Stimulated activated memory B cell treated with anti-CD40 and anti-IgM and Interleukin-4, amounts not matched to agents 10 μg/mL and 1 μg/mL and 100 μg/mL, for 72 hours (primary cell): ENCODE measurements at places on chromosomes 4 and X.

- no peak for ATAC-seq
These were observed 106.9 kb downstream of the PPARGC1A start for GRCh38 chr4:23782778-23783437.

- no peak for ATAC-seq
These were observed 66.8 kb downstream of the POLA1 start for GRCh38 chrX:24760363-24761000.

DNA sequence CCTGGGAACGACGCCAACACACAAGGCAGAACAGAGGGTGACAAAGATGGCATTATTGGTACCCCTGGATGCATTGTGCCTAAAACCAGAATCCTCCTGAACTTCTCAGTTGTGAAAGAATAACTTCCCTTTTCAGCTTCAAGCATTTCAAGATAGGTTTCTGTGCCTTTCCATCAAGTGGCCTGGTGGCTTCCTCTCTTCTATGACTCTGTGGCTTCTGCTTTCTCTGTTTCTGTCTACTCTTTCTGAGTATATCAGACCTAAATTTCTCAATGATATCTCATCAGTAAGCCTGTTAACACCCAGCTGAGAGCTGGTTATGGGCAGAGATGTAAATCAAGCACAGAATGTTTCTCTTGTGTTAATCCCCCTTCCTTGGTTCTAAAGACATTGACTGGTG is 21.4 kb upstream of the FAM9B start:
- peak; percentile 63 for ATAC-seq

GRCh38 chrX:154298312-154298711 is 2.7 kb downstream of the TKTL1 start:
- peak; percentile 88 for ATAC-seq

GRCh38 chrX:50716706-50717105 is 97.3 kb downstream of the SHROOM4 start:
- no peak for ATAC-seq

DNA sequence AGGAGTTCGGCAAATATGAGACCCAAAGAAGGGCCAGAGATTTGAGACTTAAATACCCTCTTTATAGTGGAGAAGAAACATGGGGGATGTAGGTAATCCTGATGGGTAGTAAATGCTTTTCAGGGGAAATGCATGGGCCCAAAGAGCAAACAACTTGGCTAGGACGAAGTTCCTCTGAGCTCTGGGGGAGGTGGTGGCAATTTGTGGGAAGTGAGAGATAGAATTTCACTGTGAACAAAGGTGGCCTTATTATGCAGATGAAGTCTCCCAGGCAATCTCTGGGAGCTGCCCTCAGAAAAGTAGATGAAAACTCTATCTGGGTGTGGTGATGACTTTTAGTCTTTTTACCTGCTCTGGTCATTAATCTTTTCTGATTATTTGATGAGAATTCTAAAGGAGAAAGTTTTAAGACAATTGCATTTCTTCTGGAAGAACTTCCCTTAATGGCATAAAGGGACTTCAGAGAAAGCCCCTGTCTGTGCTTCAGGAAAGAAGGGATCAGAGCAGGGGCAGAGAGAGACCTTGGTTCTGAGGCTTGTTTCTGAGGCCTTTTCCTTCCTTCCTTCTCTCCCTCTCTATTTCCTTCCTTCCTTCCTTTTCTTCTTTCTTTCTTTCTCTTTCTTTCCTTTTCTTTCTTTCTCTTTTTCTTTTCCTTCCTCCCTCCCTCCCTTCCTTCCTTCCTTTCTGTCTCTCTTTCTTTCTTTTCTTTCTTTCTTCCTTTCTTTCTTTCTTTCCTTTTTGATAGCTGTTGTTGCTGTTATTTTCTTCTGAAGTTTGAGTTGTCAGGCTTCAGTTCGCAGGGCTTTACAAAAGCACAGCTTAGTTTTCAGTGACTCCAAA is 37.5 kb upstream of the MAOA start:
- no peak for ATAC-seq

- peak; percentile 68 for ATAC-seq
These were observed 8.3 kb downstream of the PPM1K start for GRCh38 chr4:88275949-88276515.

GRCh38 chr4:153479101-153479500 is 12.9 kb downstream of the TMEM131L start:
- ATAC-seq: no peak

GRCh38 chr4:43238585-43238984 is 346.1 kb downstream of the GRXCR1 start:
- no peak for ATAC-seq

DNA sequence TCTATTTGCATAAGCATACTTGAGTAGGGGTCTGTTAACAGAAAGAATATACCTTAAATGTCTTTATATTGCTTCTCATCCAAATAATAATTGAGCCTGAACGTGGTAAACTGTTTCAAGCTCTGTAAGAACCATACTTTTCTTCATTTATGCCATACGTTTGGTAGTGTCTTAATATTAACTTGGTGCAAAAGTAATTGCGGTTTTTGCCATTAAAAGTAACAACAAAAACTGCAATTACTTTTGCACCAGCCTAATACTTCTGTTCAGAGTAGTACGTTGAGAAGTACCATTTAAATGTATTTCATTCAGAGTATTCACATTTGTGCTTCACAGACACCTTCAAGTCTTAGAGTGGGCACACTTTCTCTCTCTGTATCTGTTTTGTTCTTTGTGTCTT is 60.5 kb downstream of the DDIT4L start:
- no peak for ATAC-seq

DNA sequence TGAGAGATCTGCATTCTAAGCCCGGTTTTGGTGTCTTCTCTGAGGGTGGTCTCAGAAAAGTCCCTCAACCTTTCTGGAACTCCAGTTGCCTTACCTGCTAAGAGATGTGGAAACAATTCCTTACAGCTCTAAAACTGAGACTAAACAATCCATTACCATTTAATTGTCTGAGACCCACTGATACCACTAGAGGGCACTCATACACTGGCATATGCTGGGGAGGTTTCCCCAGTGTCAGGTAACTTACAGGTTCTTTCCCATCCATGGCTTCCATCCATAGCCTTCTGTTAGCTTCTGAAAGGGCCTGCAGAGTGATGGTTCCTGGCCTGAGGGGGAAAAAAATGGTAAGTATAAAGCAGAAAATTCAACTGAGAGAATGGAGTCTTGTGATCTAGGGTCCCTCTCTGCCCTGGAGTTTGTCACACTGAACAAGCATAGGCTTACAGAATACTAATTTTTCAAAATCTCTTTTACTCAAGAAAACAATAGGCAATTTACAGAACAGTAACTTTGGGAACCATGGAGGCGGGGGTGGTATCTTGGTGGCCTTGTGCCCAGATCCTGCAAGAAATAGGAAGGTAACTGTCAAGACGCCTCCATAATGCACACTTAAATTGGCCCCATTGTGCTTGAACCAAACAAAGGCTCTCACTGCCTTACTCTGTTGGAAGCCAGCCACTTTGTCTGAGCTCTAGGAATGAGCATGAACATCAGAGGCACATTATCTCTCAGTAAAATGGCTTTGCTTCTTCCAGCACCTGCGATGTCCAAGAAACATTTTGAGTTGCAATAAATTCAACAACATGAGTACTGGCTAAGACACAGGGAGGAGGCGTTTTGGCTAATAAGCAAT is 236.1 kb downstream of the OPHN1 start:
- no peak for ATAC-seq
